ENCODE measurements at places on chromosomes 7 and 10.

- H3K4me3 ChIP-seq: no peak overlapping the region
- peak overlapping the region; percentile 58 for H3K27ac ChIP-seq
These were observed 201.4 kb downstream of the PTEN start for GRCh38 chr10:88064608-88065382.

DNA sequence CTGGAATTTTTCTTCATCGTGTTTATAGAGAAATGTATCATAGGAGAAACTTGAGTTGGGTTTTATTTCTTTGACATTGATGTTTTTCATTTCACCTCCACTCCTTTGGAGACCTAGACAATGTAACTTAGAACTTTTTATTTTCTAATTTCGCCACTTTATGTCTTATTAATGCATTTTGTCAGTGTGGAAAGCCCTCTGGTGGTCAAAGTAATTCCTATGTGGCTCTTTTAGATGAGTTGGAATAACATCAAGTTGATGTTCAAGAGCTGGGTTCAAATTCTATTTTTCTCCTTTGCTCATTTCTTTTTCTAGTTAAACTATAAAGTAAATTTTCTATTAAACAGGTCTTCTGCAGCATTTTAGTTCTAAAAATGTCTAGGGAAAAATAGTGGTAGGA, 478.6 kb downstream of the LRMDA start:
- H3K4me3 ChIP-seq: no peak overlapping the region
- H3K36me3 ChIP-seq: no peaks in the 10 kb centered on the region
- H3K27me3 ChIP-seq: peaks cover 10% of the 10 kb centered on the region
- H3K4me1 ChIP-seq: no peaks in the 10 kb centered on the region

DNA sequence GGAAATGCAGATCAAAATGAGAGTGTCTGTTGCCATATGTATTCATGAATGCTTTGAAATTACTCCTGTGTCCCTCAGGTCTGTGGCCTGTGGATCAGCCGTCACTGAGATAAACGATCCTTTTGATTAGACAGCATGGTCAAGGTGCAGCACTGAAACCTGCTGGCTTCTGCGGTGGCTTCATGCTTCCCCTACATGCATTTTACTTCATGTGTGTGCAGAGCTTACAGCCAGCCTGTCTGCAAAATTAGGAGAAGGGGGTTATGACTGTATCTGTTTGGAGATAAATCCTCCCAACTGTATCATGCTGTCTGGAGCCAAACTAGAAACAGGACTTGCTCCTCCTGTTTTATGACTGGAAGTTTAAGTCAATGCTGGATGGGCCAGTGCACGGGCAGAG, 71.0 kb upstream of the PLPP4 start:
- H3K4me1 ChIP-seq: no peaks in the 10 kb centered on the region
- no peaks in the 10 kb centered on the region for H3K27me3 ChIP-seq
- H3K27ac ChIP-seq: no peak overlapping the region
- H3K4me3 ChIP-seq: no peak overlapping the region
- DNase-seq: no peak
- H3K36me3 ChIP-seq: no peaks in the 10 kb centered on the region

DNA sequence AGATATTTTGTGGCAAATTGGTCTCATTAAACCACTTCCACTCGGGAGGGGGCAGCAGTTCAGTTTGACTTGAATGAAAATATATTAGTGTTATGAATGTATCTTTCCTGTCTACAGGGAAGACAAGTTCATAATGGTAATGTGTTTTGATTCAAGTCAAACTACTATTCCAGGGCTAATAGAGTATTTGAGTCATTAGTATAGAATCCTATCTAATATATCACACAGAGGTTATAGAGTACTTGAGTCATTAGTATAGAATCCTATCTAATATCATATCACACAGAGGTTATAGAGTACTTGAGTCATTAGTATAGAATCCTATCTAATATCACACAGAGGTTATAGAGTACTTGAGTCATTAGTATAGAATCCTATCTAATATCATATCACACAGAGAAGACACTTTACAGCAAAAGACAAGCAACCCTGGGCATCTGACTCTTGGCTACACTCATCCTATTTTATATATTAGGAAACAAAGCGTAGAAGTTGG, 199.7 kb upstream of the MAGI2 start:
- no peaks in the 10 kb centered on the region for H3K4me1 ChIP-seq
- no peaks in the 10 kb centered on the region for H3K36me3 ChIP-seq
- no peak for DNase-seq
- no peaks in the 10 kb centered on the region for H3K27me3 ChIP-seq

Data from activated naive CD8-positive, alpha-beta T cell treated with anti-CD3 and anti-CD28 coated beads, Interleukin-2, amount 10 ng/mL, durations not matched to agents 7 days and 5 days (primary cell).